ENCODE measurements at places on chromosomes 7 and 10.

DNA sequence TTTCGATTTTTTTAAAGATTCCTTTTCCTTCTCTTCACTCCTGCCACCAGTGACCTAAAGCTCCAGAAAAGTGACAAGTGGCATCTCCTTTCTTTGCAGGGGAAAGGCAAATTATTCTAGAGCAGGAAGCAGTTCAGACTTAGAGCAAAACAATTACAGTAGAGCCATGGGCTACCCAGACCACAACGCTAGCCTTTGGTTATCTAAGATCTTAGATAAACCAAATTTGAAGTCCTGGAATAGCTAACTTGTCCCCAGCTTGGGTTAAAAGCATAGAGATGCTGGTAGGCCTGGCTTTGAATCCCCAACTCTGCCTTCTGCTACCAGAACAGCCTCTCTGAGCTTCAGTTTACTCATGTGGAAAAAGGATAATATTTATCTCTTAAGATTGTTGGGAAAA, 38.4 kb downstream of the LGI1 start:
- DNase-seq = no peak

- DNase-seq = no peak
Observed at GRCh38 chr7:48183370-48183743, 12.1 kb downstream of the ABCA13 start.

DNA sequence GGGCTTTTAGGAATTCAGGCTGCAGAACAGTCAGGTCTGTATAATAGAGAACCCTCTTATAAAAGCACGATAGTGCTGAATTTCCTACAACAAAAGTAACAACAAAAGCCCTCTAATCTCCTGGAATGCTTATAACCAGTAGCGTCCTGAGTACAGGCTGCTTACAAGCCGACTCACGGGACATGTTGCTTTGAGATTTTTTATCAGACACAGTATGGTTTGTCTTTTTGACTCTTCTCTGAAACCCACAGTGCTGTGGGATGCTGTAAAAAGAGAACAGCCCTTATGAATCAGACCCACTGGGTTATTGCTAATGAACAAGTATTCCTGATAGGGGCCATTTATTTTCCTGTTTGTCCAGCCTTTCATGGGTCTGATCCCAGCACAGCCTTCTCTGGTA, 59.4 kb downstream of the PLPP4 start:
- no peak for DNase-seq

- peak; percentile 35 for DNase-seq
Observed at GRCh38 chr7:5396999-5397663, 26.5 kb downstream of the TNRC18 start.

DNA sequence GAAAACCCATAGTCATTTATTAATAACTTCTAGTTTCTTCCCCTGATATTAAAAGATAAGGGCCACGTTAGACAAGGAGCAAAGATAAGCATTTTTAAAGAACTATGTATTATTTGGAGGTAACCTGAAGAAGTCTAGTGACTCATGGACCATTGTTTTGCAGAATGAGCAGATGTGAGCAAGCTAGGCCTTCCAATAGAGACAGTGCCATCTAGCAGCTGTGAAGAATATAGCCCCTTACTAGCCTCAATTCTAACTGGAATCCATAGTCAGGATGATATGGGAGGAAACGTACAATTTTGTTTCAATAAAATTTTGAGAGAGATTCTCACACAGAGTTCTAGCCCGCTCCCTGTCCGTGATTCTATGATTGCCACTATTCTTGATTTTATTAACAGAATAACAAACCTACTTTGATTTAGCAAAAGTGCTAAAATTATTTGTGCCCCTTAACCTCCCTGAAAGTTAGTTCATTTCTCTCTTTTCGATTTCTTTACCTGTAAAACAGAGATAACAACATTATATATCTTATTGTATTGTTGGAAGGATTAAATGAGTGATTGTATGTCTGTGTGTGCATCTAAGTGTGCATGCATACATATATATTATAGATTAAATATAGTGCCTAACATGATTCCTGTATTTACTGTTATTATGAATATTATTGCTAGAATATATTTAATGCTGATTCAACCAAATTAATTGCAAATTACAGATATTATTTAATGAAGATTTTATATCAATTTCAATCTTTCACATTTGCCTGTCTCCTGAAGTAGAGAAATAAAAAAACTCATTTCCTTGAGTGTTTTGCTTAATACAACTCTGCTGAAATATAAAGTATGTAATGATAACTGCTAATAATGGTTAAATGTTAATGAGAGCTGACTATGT, 22.7 kb downstream of the FAM237B start:
- DNase-seq = peak; percentile 42

DNA sequence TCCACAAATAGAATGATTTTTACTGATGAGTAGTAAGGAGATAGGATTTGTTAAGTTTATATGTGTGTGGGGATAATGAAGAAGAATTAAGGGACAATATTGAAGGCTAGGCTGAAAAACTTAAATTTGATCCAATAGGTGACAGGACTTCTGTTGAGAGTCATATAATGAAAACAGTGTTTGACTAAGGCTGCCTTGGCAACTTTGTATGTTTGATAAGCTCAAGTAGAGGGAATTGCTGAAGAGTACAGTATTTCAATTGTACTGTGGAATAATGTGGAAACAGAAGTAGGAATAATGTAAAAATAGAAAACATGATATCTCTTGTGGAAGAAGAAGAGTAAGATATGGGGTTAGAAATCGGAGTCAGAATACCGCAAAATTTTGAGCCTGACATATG, 10.5 kb downstream of the R3HCC1L start:
- no peak for DNase-seq

DNA sequence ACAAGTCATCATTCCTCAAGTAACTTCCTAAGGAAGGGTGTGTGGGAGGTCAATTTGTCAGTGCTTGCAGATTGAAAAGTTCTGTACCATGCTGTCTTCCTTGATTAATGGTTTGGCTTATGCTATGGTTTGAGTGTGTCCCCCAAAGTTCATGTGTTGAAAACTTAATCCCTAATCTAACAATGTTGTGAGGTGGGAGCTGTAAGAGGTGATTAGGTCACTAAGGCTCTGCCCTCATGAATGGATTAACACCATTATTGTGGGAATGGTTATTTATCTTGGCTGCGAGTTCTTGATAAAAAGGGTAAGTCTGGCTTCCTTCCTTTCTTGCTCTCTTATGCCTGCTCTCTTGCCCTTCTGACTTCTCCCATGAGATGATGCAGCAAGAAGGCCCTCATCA, 29.3 kb upstream of the TMEM229A start:
- DNase-seq = no peak

DNA sequence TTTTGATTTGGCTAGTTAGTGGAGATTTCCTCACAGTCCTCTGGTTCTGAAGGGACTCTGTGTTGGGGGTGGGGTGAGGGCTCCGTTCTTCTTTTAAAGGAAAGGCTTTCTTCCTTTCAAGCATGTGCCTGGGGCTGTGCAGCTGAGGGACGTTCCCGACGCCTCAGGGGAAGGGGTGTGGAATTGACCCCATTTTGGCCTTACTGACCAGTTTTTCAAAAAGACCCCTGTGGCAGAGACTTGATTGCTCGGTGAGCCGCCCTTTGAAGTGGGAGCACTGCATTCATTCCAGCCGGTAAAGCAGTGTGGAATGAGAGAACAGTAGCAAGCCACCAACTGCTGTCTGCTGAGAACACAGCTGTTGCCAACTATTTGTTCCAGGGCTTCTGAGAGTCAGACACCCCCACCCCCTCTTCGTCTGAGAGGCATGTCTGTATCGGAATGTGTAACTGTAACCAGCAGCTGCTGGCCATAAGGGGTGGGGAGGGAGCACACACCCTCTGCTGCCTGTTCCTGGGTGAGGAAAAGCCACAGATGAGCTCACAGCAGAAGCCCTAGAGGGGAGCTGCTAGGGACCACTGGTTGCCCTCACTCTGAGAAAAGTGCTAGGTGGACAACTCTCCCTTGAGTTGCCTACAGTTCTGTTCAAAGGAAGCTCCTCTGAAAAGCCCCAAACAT, 33.2 kb downstream of the WBP1L start:
- DNase-seq = peak; percentile 98

DNA sequence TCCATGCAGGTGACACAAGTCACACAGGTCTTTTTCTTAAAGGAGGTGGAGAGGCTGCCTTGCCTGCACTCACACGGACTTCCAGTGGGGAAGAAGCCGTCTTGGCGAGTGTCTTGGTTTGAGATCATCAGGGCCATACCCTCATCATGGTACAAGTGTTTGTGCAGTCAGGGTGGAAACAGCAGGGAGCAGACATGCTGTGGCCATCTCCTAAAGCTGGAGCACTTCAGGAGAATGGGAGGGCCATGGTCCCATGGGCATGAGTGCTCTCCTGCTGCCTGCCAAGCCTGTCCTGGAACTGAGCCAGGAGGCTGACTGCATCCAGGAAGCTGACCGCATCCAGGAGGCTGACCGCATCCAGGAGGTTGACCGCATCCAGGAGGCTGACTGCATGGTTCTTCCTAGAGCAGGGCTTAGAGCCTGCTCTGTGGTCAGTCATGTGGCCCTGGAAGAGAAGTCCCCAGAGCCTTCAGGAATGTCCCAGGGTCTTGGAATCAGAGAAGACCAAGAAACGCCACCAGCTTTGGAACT, 98.4 kb downstream of the ADARB2 start:
- no peak for DNase-seq

GRCh38 chr7:64643566-64643965, 22.4 kb upstream of the ZNF107 start:
- no peak for DNase-seq

DNA sequence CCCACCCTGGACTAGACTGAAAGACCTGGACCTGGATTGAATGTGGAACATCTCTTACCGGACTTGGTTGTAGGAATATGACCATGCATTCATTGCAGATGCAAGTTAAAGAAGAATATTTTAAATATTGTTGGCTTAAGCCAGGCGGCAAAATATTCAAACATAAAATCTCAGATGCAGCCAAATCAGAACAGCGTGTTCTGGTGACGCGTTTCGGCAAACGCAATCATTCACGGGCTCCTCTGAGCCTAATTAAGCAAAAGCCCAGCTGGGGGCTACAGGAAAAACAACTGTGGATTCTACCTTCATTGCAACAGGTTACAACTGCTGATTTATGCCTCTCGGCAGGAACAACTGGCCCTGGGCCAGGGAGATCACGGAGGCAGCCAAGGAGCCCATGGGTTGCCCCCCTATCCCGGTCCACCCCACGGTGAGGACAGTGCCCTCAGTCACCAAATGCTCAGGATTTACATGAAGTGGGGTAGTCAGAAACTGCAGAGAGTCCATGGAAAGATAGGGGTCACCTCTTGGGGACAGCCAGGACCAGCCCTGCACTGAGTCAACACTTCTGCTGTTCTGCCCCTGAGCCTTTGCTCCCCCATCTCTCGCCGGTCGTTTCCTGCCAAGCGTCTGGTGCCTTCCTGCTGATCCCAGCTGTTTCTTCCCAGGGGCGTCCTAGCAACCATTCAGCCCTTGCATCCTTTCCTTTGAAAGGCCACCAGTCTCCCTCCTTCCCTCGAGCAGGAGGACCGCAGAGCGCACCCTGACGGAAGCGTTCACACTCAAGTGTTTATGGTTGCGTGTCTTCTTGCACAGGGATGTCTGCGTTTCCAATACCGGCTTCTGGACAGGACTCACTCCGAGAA, 64.4 kb upstream of the SFMBT2 start:
- no peak for DNase-seq

DNA sequence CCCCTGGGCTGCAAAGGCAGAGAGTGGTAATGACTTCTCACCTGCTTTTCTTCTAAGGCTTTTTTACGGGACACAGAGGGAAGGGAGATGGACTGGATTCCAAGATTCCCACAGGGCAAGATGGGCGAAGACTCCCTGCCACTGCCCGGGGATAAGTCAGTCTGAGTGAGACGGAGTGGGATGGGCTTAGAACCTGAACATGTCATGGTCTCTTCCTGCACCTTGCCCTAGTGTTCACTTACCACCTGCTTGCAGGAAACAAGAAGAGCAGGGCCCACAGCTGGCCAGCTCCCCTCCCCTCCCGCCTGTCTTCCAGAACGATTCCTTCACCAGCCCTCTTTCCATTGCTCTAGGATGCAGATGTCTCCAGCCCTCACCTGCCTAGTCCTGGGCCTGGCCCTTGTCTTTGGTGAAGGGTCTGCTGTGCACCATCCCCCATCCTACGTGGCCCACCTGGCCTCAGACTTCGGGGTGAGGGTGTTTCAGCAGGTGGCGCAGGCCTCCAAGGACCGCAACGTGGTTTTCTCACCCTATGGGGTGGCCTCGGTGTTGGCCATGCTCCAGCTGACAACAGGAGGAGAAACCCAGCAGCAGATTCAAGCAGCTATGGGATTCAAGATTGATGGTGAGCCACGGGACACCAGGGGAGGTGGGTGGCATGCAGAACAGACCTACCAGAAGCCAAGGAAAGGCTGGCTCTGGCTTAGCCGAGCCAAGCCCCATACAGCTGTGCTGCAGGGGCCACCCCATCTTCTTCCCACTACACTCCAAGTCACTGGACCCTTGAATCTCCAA, 1.3 kb downstream of the SERPINE1 start:
- no peak for DNase-seq

DNA sequence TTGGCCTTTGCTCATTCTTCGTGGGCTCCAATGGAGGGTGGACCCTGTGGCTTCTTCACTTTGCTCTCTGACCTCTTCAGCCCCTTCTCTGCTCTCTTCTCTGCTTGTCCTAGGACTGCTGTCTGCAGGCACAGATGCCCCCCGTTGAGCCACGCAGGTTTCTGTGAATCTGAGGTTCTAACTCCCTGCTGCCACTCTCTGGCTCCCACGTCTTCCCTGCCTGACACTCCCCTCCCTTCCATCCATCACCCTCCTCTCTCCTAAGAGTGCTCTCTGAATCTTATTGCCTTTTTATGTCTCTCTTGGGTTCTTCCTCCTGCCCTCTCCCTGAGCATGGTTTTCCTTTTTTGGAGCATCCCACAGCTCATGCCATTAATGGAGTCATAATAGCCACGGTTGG, 499.5 kb upstream of the GALNT17 start:
- no peak for DNase-seq

GRCh38 chr10:117757086-117757720, 214.7 kb downstream of the EMX2 start:
- DNase-seq = no peak

DNA sequence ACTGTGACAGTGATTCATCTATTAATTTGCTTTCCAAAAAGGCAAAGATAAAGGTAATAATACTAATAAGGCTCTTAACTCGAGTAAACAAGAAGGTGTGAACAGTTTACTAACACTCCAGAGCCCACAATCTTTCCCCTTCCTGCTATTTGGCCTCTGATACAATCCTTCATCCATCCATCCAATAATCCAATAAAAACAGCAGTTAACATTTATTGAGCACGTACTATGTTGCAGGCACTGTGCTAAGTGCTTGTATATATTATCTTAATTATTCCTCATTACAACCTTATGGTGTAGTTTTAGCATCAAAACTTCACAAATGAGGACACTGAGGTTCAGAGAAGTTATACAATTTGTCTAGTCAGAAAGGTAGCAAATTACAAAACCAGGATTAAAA, 49.5 kb downstream of the EZH2 start:
- no peak for DNase-seq

- no peak for DNase-seq
Observed at GRCh38 chr7:118590107-118590506, 365.6 kb downstream of the ANKRD7 start.

- peak; percentile 43 for DNase-seq
Observed at GRCh38 chr10:34187201-34187600, 627.9 kb downstream of the PARD3 start.
